ENCODE measurements at places on chromosomes 2 and 18.

DNA sequence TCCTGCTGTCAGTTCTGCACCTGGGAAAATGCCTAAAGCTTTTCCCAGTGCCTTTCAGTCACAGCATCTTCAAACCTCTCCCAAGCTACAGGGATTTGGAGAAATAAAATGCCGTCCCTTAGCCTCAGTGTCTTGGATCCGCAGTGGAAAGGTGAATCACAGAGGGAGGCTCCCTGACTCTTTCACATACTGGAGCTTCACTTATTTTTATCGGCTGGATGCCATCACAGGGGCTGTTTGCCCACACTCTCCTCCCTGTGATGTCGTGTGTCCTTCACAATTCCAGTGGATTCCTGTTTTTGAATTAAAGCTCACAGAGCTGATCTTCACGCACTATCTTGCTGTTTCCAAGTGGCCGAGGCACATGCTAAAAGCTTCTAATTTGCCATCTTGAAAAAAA is 1303.1 kb upstream of the DDX18 start:
- no peak for DNase-seq

DNA sequence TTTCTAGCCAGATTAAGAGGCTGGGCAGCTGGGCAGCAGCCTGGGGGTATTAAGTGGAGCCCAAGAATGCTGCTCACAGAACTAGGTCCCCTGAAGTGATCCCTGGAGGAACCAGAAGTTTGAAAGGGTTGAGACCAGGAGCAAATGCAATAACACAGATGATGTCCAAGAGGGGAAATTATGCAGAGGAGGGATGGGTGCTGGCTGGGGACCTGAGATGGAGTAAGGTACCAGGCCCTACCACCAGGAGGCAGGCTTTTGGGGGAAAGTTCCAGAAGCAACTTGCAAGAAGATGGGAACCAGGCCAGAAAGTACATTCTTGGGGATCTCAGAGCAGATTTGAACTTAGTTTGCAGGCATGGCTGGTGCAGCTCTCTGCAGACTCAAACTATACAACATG is 175.1 kb downstream of the NCK2 start:
- DNase-seq: peak; percentile 38

DNA sequence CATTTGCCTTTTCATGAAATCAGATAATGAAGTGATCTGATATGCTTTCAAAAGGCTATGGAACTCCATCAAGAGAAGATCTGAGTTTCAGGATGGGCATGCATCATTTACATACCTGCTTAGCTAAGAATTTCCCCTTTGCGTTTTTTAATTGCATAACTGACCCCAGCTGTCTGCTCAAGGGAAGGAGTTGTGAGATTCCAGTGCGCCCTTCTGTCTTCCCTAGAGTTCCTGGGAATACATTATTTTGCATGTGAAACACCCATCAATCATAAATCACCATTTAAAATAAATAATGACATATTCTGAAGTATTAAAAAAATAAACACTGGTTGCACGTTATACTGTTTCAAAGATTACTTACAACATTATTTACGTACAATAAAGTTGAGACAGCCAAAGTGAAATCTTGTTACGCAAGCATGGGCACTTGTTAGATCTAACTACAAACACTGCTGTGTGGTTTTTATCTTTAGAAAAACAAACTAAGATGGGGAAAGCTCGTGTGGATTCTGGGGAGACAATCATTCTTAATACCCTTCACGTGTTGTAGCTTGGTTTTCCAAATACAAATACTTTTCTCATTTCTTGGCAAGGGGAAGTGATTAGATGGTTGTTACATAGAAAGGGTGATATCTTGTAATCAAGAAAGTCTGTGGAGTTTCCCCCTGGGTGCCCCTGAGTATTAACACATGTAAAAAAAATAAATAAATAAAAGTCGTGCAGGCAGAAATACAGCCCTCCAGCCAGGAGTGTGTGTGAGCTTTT is 125.7 kb upstream of the LMAN1 start:
- peak; percentile 52 for DNase-seq

DNA sequence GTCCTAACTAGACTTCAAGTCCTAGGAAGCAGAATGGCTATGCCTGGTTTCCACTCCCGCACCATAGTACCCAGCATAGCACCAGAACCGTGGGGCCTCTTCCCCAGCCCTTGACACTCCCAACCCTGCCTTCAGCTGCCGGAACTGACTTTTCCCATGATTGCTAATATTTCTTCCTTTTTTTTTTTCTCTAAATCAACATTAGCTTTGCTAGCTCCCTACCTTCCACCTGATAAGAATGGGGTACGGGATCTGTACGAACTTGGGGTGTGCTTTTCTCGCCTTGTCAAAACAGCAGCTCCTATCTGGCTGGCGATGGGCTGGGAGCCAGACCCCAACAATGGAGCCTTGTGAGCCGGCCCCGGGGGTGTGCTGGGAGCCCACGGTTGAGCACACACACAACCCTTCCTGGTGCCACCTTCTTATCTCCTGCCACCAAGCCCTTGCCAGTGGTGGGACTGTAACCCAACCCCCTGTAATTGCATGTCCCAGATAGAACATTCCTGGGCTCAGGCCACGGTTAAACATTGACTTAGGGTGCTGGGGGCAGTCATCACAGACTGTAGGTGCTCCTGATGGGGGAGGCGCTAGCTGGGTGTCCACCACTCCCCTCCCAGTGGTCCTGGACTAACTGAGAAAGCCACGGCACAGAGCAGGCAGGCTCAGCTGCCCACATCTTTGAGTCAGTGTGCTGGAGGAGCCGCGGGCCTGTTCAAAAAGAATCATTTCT is 213.0 kb upstream of the HAAO start:
- DNase-seq: no peak

- no peak for DNase-seq
Measured at GRCh38 chr2:236311286-236311685, 47.1 kb upstream of the ASB18 start.

All from H4 (cell line).